ENCODE measurements at places on chromosomes 11 and 22.

- DNase-seq, result no peak
Measured at GRCh38 chr11:96147906-96148486, 195.0 kb downstream of the MAML2 start.

DNA sequence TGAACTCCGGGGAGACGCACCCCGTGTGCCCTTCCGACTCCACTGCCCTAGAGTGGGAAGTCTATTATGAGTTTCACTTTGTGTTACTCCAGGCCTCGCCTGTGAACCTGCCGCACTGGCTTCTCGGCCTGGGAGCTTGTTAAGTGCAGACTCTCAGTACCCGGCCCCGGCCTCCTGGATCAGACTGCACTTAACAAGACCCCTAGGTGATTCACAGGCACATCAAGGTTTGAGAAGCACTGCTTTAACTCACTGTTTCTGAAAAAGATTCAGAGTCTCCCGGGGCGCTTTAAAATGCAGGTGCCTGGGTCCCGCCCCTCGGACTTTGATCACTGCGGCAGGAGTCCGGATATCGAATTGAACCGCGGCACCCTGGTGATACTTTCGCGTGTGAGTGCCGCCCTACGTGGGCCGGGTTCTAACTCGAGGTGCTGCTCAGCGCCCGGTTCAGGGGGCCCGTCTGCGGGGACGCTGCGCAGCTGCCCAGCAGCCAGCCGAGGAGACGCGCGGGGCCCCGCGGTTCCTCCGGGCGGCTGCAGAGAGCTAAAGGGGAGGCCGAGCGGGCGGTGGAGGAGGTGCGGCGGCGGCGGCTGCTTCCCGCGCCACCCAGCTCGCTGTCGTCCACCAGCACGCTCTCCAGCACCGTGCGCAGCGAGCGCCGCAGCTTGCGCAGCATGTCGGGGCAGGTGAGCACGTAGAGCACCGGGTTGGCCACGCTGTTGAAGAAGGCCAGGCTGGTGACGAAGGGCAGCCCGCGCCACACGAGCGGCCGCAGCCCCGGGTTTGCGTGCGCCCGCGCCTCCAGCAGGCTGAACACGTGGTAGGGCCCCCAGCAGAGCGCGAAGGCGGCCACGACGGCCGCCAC lies 3.4 kb downstream of the PTGDR2 start:
- DNase-seq, result no peak

DNA sequence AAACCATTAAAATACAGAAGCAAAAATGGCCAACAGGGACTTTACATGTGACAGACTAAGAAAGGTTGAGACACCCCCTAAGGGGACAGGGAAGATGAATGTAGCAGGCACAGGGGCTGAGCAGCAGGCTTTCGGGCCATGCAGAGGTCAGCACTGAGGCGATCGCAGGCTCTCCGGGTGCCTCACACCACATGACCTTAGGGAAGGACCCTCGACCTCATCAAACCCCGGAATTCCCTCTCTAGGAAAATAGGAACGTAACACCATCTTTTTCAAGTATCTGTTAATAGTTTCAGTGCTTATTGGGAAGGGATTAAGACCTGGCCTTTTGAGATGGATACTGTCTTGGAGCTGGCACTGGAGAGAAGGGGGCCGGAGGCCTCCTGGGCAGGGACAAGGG lies 27.4 kb downstream of the OPCML start:
- no peak for DNase-seq

- DNase-seq, result no peak
Measured at GRCh38 chr11:75386942-75387630, 12.2 kb upstream of the RPS3 start.

- no peak for DNase-seq
Measured at GRCh38 chr11:35250192-35250591, 111.2 kb downstream of the CD44 start.

DNA sequence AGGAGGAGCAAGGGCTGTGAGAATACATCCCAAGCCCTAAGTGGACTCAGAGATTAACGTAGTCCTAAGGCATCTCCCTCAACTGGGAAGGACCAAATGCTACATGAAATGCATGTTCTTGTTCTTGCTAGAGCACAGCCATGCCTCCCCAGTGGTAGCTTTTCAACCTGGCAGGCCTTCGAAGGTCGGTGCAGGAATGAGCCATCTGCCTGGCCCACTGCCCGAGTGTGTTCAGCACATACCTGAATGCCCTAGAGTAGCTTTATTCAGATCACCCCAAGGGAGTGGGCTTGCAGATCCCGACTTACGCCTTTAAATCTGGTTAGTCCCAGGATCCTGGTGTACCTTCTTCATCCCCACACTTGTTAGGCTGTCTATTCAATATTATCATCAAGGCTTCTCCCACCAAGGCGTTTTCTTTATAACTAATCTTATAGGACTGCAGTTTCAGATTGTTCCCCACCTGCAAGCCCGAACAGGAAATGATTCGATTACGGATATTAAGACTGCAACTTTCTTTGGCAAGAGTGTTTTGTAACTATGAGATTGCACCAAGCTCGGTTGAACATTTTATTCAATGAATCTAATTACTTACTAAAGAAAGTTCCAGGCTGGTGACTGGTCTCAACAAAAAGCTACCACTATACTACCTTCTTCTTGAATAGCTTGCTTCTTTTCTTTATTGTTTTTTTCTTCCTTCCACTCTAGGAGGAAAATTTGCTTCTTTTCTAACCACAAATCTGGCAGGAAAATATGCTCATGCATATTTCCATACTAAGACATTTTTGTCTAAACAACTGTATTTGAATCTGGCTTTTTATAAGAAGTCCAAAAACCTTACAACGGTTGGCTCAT lies 115.6 kb downstream of the SGSM3 start:
- no peak for DNase-seq

DNA sequence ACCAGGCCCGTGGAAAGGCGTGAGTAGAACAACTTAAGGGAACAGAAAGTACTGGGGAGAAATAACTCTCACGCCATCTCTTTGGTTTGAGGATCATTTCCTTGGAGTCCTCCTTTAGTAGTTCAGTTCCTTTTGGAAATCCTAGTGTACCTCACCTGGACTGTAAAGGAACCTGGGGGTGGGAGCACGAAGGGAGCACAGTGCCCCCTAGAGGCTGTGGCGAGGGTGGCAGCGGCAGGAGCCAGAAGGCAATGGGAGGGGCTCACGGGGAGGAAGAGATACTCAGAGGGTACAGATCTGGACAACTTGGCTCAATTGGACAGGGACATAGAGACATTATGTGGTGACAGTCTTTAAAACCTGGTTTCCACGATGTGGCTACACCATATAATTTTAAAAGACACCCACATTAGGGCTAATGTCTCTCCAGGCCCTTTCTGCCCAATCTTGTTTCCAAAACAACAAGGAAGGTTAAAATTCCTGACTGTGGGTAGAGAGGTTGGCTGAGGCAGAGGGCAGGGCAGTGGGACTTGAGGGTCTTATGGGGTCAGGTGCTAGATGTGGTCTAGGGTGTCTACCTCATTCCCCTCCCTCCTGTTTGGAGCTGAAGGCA lies 87.0 kb downstream of the CSNK2A3 start:
- DNase-seq, result no peak

DNA sequence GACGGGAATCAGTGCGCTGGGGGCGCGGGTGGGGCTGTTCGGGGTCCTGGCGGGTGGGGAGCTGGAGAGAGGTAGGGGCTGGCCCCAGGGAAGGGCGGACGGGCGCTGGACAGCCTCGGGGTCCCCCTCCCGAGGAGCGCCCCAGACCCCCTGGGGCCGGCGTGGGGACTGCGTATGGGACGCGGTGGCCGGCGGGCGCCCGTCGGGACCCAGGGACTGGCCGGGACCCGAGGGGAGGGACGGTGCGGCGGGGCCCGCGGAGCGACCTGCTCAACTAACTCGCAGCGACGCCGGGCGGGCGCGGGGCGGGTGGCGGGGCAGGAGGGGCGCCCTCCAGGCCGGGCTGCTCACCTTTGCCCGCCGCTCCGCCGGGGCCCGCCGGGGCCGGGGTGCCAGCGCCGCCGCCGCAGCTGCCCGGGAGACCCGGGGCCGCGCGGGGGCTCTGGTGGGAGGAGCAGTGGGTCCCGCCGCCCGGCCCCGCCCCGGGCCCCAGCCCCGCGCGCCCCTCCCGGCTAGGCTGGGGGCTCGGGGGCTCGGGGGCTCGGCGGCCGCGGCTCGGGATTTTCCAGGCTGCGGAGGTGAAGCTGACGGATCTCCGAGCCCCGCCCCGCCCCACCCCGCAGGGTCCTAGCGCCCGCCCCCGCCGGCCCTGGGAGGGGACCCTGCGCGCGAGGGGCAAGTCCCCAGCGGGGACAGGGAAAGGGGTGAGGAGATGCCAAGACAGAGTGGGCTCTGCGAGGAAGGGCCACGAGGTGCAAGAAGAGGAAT lies 12.3 kb downstream of the STARD10 start:
- no peak for DNase-seq

GRCh38 chr11:44116234-44116830 lies 20.9 kb downstream of the EXT2 start:
- no peak for DNase-seq

- no peak for DNase-seq
Measured at GRCh38 chr11:34996958-34997357, 80.5 kb downstream of the PDHX start.

- DNase-seq, result no peak
Measured at GRCh38 chr11:104534278-104534677, 364.0 kb downstream of the CASP12 start.

GRCh38 chr11:121321614-121322243 lies 29.2 kb downstream of the SC5D start:
- no peak for DNase-seq

DNA sequence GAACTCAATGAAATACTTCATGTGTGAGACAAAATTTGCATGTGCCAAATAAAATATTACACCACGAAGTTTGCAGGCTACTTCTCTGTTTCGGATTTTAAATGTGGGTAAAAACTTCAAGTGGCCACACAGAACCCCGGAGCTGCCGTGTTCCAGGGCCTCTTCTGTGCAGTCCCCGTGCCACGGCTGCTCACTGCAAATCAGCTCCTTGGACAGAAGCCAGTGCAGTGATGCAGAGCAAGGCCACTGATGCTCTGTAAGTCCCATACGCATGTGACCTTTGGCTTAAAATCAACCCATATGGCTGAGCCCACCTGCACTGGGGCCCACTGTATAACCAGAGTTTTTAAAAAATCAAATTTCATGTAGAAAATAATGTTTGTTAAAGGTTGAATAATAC lies 1309.4 kb downstream of the TBC1D22A start:
- DNase-seq, result no peak

DNA sequence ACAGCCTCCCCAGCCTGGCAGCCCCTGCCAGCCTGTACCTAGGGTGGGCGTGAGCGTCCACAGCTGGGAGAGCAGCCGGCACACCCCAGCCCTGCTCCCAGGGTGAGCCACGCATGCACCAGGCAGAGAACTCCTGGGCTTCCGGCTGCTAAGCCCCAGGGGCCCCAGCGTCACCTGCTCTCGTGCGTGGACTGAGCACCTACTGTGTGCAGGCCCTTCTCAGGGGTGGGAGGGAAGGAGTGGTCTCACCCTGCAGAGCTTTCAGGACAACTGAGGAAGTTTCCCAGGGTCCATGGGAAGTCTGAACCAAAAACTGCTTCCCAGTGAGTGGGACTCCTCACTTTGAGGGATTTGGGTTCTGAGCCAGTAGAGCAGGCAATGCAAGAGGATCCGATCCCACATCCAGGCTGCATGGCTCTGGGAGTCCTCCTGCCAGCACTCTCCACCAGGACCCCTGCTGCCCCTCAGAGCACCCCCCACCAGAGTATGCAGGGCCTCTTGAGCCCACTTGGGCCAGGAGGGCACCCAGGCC lies 47.1 kb upstream of the PRODH start:
- DNase-seq, result no peak

DNA sequence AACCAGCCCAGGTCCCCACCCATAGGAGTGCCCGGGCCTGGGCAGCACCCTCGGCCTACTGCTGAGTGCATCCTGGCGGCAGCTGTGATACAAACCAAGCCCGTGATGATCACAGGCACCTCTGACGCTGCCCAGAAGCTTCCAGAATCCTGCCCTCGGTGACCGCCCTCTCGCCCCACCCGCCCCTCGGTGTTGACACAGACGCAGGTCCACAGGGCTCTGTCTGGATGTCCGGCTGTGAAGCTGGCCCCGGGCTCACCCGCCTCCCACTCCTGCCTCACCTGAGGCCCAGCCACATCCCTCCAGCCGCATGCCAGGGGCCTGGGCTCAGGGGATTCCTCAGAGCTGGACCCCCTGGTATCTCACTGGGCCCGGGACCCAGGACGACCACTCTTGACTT lies 191.0 kb downstream of the BRD1 start:
- no peak for DNase-seq

DNA sequence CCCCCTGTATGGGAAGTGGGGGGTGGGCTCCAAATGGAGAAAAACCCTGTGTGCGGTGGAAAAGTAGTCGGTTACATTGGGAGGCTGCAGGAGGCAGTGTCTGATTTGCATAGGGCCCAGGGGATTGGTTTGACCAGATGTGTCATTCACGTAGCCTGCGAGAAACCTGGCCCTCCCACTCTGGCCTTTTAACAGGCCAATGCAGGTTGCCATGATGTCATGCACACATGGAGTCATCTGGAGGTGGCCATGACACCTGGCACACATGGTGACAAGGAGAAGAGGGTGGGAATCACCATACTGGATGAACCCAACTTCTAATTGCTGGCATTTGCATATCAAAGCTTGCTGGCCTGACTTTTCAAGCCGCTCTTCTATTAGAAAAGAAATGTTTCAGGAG lies 50.6 kb downstream of the FAM181B start:
- DNase-seq, result no peak
